CD14-positive monocyte (primary cell): ENCODE measurements at places on chromosomes 2 and 18. TPM values are rescaled to one million over a fixed set of nuclear protein-coding genes. Genes with fewer than 3 reads are reported as not detected.
A peak's percentile ranks its signal among the peaks of the same experiment; 100 is the strongest.

The C2orf76 gene
- polyA plus RNA-seq = 31.0 TPM

- H3K4me3 ChIP-seq = no peak overlapping the region
- H3K27ac ChIP-seq = no peak overlapping the region
- no peaks in the 10 kb centered on the region for H3K36me3 ChIP-seq
Observed at GRCh38 chr18:50719471-50720324, 100.1 kb downstream of the MRO start.

DNA sequence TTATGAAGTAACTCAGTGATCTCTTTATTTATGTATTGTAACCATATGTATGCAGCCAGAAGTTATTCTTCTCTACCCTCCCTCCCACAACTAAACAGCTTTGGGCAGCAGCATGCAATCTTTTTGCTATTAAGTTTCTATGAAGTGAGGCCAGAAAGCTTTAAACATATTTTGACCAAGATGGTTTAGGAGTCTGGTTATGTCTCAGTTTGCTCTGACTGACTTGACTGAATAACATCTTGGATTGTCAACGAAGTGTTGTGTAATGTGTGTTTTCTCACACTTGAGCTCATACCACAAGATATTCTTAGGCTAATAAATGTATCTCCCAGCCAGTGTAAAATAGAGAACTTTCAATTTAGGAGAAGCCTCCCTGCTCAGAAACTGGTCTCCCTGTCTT lies 104.3 kb downstream of the TTC27 start:
- no peak for DNase-seq
- H3K27ac ChIP-seq = no peak overlapping the region

DNA sequence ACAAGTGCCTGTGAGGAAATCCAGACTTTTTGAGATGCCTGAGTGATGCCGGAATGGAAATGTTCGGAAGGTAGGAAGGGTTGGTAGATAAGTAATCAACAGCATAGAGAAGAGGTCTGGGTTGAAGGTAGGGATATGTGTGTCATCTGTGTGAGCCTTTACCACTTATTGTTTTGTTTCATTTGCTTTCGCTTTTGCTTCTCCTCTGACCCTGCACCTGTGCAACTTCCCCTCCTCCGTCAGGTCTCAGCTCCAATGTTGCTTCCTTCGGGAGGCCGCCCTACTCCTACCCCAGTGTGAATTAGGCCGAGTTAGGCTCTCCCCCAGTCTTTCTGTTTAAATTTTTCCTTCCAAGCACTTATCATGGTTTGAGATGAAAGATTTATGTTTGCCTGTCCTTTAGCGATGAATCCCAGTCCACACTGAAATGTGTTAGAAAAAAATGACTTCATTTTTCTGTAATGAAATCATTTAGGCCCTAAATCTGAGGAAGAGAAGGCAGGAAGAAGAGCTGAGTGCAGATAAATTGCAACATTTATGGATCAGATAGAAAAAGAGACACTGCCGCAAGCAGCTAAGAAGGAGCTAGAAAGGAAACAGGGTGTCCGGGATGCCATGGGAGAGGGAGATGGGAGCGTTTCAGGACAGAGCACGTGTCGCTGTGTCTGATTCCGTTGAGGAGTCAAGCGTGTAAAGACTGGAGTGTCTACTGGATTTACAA lies 139.6 kb upstream of the PELI1 start:
- peaks cover 20% of the 10 kb centered on the region for H3K4me1 ChIP-seq
- DNase-seq = peak; percentile 40
- no peaks in the 10 kb centered on the region for H3K36me3 ChIP-seq
- H3K27me3 ChIP-seq = no peaks in the 10 kb centered on the region
- no peak overlapping the region for H3K4me3 ChIP-seq

DNA sequence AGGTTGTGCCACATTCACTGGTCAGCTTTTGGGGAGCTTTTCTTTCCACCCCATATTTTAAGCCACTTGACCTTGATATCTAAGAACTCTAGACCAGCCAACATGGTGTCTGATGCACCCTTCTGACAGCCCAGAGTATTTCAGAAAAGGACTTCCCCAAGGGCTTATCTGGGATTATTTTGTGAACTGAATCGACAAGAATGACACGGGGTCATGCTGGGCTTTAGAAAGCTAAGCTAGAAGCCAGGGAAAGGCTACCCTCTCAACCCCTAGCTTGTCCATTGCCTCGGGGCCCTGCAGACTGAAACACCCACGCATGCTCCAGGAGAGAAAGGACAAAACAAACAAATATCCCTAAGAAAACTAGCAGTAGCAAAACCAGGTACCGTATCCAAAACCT lies 16.0 kb downstream of the SLC4A5 start:
- H3K36me3 ChIP-seq = no peaks in the 10 kb centered on the region
- H3K4me1 ChIP-seq = no peaks in the 10 kb centered on the region
- no peak overlapping the region for H3K27ac ChIP-seq
- H3K27me3 ChIP-seq = no peaks in the 10 kb centered on the region
- no peak for DNase-seq
- H3K4me3 ChIP-seq = no peak overlapping the region
